GM19239 (cell line): ENCODE measurements at places on chromosomes 11 and 22.
A peak's percentile ranks its signal among the peaks of the same experiment; 100 is the strongest.

- no peak for DNase-seq
Measured at GRCh38 chr11:130631119-130631518, 182.7 kb downstream of the ADAMTS15 start.

DNA sequence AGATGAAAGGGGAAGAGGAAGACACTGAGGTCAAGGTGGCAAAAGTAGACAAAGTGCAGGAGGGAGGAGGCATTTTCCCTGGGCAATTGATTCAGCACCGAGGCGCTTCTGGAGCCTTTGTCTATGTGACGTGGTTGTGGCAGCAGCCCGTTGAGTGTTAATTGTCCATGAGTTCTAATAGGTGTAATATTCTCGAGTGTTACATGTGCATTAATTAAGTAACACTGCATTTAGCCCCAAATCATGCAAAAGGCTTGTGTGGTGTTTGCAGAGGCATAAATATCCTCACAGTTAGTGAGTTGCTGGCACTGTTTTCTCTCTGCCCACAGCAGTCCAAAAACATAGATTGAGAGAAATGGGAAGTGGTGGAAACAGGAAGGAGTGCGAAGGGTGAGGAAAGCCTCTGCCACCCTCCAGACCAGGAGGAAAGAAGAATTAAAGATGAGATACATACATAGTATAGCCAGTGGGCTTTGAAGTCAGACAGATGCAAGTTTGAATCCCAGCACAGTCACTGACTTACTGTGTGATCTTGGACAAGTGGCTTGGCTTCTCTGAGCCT lies 361.2 kb downstream of the MN1 start:
- DNase-seq: no peak

GRCh38 chr11:107731941-107732688 lies 20.3 kb upstream of the SLN start:
- no peak for DNase-seq

DNA sequence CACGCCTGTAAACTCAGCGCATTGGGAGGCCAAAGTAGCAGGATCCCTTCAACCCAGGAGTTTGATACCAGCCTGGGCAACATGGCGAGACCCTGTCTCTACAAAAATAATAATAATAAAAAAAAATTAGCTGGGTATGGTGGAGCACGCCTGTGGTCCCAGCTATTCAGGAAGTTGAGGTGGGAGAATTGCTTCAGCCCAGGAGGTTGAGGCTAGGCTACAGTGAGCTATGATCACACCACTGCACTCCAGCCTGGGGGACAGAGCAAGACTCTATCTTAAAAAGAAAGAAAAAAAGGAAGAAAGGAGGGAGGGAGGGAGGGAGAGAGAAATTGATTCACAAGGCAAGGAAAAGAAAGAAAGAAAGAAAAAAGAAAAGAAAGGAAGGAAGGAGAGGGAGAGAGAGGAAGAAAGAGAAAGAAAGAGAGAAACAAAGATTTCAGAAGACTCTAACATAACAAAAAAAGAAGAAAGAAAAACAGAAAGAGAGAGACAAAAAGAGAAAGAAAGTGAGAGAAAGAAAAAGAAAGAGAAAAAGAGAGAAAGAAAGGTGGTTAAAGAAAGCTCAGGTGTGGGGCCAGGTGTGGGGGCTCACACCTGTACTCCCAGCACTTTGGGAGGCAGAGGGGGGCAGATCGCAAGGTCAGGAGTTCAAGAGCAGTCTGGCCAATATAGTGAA lies 37.3 kb upstream of the MYH9 start:
- DNase-seq: no peak

- no peak for DNase-seq
Measured at GRCh38 chr11:100441086-100441485, 246.0 kb upstream of the ARHGAP42 start.

DNA sequence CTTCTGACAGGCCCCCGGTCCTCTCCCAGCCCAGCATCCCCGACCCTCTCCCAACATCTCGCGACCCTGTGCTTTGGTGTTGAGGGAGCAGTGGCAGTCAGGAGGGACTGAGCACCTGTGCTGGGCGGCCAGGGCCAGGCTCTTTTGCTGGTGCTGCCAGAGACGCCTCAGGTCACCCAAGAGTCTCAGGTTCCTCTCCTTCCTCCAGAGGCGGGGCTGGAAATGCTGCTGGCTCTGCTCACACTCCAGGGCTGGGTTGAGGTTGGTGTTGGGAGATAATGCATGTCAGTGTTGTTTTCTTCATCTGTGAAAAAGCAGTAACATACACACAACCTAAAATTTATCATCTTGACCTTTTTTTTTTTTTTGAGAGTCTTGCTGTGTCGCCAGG lies 1.2 kb upstream of the IGLL1 start:
- DNase-seq: no peak

DNA sequence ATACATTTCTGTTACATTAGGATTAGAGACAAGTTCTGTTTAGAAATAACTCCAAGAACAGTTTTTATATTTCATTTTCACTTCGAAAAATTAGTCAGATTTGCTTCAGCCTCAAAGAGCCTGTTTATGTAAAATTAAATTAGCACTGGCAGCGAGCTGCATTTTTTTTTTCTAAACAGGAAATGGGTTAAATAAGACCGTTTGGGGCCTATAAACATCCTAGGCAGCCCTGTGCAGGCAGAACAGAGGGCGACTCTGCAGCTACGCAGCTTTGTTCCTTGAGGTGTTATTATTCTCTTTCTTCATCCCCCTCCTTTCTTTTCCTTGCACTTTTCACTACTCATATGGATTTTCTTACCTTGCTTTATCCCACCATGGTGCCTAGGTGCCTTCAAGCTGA lies 48.7 kb downstream of the CWC15 start:
- no peak for DNase-seq

GRCh38 chr11:83721263-83721662 lies 435.1 kb upstream of the CCDC90B start:
- no peak for DNase-seq

GRCh38 chr22:44574640-44575380 lies 76.8 kb upstream of the RTL6 start:
- DNase-seq: no peak

DNA sequence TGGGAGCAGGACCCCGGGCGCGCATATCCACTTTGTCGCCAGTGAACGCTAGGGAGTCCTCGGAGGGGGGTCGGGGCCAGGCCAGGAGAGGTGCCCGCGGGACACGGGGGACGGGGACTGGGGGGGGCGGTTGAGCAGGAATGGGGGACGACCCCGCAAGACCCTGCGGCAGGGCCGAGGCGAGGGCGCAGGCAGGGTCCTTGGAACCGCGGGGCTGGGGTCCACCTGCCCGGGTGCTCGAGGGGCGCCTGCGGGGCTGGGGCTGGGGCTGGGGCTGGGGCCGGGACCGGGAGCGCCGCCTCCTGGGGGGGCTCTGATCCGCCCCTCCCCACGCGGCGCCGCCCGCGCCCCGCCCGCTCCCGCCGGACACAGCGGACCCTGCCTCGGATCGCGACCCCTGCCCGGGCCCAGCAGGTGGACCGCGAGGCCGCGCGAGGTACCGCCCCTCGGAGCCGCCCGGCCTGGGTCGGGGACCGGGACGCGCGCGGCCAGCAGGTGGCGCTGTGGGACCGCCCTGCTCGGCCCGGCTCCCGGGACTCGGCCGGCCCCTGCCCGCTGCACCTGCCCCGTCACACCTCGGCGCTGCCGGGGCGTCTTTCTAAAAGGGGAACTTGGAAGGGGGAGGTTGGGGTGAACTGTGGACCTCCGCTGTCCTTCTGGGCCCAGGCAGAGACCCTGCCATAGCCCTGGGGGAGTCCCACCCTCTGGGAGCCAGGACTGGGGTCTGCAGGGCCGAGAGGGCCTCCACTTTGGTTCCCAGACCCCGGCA lies 11.0 kb downstream of the CRELD2 start:
- DNase-seq: peak; percentile 88

DNA sequence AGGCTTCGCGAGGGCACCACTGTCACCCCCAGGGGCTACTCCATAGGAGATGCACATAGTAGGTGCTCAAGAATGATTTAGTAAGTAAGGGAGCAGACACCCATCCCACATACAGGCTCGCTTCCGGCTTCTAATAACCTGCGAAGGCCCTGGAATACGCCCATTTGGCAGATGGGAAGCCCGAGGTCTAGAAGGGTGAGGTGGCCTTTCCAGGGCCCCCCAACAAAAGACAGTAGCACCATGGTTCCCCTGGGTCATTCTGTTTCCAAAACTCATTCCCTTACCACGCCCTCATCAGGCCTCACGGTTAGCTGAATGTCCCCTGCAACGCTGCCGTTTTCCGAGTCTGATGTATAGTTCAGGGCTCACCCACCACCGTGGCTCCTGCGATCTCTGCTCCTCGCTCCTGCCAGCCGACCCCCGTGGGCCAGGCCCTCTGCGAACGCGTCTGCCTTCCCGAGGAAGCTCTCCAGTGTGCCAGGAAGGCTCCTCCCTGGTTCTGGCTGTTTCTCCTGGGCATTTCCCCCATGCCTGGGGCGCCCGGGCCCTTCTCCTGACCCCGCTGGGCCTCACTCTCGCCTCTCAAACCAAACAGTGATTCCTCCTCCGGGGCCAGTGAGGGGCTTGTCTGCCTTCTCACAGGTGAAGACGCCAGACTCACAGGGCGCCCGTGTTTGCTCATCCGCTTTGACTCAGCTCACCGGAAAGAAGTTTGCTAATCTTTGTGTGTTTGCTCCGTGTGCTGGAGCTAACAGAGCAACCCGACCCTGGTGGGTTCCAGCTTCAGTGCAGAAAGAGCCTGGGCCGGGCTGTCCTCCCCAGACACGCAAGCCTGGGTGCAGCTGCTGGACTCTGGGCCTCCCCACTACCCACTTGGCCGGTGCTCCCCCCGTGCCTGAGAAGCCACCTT lies 86.6 kb downstream of the RTL6 start:
- DNase-seq: no peak

DNA sequence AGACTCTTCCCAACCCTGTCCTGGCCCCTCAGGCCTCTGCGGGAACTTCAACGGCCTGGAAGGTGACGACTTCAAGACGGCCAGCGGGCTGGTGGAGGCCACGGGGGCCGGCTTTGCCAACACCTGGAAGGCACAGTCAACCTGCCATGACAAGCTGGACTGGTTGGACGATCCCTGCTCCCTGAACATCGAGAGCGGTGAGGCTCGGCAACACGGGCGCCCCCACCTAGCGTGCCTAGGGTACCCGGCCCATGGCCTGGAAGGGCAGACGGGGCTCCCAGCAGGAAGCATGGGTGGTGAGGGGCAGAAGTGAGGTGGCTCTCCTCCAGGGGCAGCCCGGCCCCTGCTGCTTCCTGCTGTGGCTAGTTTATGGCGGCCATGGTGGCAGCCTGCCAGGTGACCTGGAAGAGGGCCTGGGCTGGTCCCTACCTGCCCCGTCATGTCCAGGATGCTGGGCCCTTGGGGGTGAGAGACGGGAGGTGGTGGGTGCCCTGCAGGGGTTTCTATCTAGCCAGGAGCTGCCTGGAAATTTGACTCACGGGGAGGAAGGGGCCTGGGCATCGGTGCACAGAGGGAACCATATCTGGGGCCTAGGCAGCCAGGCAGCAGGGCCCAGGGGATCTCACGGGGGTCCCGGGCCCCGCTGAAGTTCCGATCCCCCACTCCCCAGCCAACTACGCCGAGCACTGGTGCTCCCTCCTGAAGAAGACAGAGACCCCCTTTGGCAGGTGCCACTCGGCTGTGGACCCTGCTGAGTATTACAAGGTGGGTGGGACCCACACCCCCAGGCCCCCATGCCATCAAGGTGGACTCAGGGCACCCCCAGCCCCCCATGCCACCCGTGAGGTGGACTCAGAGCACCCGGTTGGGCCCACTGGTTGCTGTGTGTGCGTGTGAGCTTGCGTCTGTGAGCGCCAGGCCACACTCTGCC lies 9.2 kb downstream of the MUC2 start:
- DNase-seq: no peak

DNA sequence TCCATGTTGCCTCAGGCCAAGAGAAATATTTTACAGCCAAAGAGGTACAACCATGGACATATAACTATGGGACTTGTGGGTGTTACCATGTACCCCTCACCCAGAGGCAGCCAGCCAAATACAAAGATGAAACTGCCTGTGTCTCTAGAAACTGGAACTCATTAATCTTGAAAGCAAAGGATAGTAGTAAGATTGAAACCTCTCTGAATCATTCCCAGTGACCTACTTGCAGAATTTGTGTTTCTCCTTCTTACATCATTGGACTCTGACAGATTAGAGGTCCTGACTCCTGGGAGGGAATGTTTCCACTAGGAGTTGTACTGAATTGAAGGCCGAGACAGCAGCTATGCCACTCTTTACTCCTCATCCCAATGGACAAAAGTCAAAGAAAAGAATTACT lies 257.4 kb upstream of the UBASH3B start:
- no peak for DNase-seq

DNA sequence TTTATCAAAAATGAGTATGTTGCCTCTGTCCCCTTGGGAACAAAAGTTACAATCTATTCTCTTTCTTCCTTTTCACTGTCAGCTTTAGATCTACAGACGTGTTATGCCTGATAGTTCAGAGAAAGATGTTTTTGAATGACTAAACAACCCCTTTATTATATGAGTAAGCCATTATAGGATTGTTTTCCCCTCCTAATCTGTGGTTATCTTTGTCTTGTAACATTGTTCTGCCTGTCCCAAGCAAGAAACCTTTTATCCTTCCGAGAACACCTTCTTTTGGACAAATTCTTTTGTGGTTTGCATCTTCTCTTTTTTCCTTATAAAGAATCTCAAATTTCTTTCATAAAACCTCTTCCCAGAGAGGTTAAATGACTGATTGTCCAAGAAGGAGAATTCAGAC lies 208.4 kb downstream of the DDX10 start:
- no peak for DNase-seq

DNA sequence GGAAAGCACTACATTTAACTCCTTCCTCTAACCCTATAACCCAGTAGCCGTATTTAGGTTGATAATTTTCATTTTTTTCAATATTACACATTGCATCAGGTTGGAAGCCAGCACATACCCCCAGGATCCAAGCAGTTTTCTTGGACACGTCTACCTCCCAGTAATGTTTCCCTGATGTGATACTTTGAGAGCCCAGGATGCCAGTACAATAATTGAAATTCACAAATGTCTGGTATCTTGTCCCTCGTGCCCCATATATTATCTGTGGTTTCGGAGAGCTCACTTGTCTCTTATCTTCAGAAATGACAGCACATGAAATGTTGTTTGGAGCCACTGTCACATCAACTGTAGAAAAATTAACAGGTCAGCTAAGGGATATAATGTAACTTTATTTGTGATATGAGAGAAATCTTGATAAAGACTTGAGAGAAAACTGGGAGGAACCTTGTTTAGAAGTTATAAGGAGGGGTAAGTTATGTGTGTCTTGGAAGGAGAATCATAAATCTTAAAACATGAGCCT lies 19.8 kb downstream of the TRIM5 start:
- DNase-seq: no peak

- DNase-seq: no peak
Measured at GRCh38 chr11:7115780-7116179, 27.0 kb downstream of the RBMXL2 start.
